ENCODE measurements at places on chromosomes 6 and 20. TPM values are rescaled to one million over a fixed set of nuclear protein-coding genes. Genes with fewer than 3 reads are reported as not detected.
A peak's percentile ranks its signal among the peaks of the same experiment; 100 is the strongest.

The FAM50B gene
- total RNA-seq: 8.0 TPM

The PHACTR3 gene
- not detected for total RNA-seq

The DEFB115 gene
- not detected for total RNA-seq

DNA sequence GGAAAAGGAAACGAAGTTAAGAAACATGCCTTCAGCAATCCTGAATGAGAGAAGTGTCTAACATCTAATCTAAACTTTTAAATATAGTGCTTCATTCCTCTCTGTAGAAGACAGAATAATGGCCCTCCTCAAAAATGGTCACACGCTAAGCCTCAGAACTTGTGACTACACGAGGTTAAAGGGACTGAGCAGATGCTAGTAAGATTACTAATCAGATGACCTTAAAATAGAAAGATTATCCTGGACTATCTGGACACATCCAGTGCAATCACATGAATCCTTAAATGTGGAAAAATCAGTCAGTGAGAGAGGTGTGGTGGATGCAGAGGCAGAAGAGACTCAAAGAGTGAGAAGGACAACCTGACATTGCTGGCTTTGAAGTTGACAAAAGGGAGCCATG, 126.1 kb downstream of the TBX18 start:
- H3K27ac ChIP-seq: no peak overlapping the region
- DNase-seq: no peak
- H3K27me3 ChIP-seq: no peaks in the 10 kb centered on the region
- H3K36me3 ChIP-seq: no peaks in the 10 kb centered on the region

GRCh38 chr6:40735121-40735520, 148.0 kb upstream of the LRFN2 start:
- peaks cover 21% of the 10 kb centered on the region for H3K27me3 ChIP-seq
- no peaks in the 10 kb centered on the region for H3K4me1 ChIP-seq
- no peaks in the 10 kb centered on the region for H3K36me3 ChIP-seq
- no peak overlapping the region for H3K4me3 ChIP-seq
- DNase-seq: no peak

- H3K27ac ChIP-seq: no peak overlapping the region
- no peaks in the 10 kb centered on the region for H3K27me3 ChIP-seq
- DNase-seq: peak; percentile 17
- no peak overlapping the region for H3K4me3 ChIP-seq
- no peaks in the 10 kb centered on the region for H3K36me3 ChIP-seq
- peaks cover 6% of the 10 kb centered on the region for H3K4me1 ChIP-seq
These were observed 26.8 kb downstream of the MCM8 start for GRCh38 chr20:5977223-5977622.

All from osteoblast (primary cell).